SK-MEL-5 (cell line): ENCODE measurements at places on chromosomes 6 and 20.

GRCh38 chr6:152049502-152049901, 242.0 kb downstream of the ESR1 start:
- no peak for DNase-seq

DNA sequence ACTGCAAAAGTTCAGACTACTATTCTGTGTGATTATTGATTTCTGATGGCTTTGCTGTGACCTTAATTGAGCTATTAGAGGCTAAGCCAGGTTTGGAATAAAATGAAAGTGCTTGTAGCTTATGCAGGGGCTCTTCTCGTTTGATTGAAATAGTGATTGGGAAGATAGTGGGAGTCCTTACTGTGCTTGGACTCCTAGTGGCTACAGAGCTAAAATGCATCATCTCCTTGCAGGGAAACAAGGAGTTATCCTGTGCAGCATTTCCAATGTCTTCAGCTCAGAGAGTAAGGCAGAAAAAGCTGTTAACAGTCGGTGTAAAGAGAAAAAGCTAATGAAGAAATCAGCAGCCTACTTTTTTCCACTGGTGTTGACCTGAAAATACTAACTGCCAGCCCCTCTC, 173.5 kb downstream of the SLC35F1 start:
- peak; percentile 59 for DNase-seq

DNA sequence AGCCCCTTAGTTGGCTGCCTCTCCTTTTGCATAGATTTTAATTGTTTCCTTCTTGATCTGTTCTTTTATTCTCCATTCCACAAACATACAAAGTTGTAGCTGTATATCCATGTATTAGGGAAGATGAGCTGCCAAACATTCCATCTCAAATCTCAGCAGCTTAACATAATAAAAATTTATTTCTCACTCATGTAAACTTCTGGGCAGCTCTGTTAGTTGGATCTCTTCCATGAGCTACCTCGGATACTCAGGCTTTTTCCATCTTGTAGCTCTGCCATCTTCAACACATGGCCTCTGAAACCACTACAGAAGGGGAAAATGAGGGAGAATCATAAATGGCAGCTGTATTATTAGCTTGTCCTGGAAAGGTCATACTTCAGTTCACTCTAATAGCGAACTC, 149.4 kb upstream of the BMP2 start:
- DNase-seq: no peak

GRCh38 chr6:144193181-144193580, 42.9 kb downstream of the STX11 start:
- DNase-seq: no peak

GRCh38 chr6:108944707-108945680, 96.8 kb downstream of the ARMC2 start:
- DNase-seq: peak; percentile 17

GRCh38 chr6:125637207-125637606, 112.2 kb upstream of the HEY2 start:
- peak; percentile 92 for DNase-seq

- DNase-seq: no peak
Observed at GRCh38 chr6:90894285-90895130, 307.6 kb upstream of the MAP3K7 start.

DNA sequence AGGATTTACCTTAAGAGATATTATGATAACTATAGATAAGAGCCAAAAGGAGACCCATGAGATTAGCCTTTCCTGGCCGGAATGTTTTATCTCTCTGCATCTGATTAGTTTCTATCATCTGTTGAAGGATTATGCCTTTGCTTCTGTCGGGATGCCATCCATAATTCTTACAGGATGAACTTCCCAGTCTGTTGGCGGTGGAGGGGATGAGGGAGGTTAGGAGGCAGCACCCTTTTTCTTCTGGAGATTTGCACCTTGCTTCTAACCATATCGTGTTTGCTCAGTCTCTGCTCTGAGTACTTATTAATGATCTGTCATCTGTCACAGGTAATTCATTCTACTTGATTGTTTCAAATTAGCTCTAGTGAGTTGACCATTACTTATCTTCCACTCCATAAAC, 292.1 kb downstream of the KHDC1L start:
- DNase-seq: no peak

DNA sequence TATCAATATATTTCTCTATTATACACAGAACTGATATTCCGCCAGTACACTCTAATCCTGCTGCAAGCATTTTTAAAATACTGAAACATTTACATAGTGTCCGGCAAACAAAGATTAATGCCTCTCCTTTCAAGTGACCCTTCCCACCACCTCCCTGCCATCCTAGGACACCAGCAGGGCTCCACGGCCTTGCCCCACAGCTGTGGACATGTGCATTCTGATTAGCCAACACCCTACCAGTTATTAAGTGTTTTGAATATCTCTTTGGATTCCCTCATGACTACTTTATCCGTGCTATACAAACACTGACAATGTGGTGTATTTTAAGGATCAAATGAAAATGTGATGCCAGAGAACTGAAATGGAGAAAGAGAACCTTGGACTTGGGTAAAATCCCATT, 615.1 kb downstream of the KIF16B start:
- no peak for DNase-seq

- DNase-seq: no peak
Observed at GRCh38 chr6:53926505-53926904, 131.7 kb downstream of the LRRC1 start.

DNA sequence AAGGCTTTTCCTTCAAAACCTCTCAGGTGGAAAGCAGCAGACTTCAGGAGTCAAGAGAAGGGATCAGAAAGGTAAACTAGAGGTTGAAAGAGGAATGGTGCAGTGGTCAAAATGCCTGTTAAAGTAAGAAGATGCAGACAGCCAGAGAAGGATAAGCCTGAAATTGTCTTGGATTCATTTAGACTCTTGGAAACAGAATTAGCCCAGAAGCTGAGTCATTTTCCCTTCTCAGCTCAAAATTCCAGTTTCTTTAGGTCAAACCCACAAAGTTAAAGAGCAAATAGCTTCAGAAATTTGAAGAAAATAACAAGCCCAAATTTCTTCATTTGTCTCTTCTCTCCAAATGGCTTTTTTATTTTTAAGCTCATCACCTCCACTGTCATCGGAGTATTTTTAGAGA, 73.9 kb downstream of the DHX35 start:
- DNase-seq: no peak

- DNase-seq: no peak
Observed at GRCh38 chr6:17923401-17923863, 64.0 kb downstream of the KIF13A start.

DNA sequence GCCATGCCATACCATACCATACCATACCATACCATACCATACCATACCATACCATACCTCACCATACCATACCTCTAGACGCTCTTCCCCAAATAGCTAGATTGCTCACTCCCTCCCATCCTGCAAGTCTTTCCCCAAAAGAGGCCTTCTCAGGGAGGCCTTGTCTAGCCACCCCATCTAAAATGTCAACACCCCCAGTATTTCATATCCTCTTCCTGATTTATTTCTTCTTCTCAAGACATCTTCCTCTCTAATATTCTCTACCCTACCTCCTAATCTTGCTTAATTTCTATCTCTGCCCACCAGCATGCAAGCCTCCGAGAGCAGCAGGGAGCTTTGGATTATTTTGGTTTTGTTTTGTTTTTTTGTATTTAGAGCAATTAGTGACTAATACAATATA, 225.2 kb upstream of the RREB1 start:
- DNase-seq: no peak

- no peak for DNase-seq
Observed at GRCh38 chr6:131015630-131016263, 47.3 kb downstream of the EPB41L2 start.

GRCh38 chr6:156848533-156848932, 71.4 kb downstream of the ARID1B start:
- DNase-seq: peak; percentile 7

- DNase-seq: no peak
Observed at GRCh38 chr6:140203661-140204147, 829.3 kb upstream of the CITED2 start.

DNA sequence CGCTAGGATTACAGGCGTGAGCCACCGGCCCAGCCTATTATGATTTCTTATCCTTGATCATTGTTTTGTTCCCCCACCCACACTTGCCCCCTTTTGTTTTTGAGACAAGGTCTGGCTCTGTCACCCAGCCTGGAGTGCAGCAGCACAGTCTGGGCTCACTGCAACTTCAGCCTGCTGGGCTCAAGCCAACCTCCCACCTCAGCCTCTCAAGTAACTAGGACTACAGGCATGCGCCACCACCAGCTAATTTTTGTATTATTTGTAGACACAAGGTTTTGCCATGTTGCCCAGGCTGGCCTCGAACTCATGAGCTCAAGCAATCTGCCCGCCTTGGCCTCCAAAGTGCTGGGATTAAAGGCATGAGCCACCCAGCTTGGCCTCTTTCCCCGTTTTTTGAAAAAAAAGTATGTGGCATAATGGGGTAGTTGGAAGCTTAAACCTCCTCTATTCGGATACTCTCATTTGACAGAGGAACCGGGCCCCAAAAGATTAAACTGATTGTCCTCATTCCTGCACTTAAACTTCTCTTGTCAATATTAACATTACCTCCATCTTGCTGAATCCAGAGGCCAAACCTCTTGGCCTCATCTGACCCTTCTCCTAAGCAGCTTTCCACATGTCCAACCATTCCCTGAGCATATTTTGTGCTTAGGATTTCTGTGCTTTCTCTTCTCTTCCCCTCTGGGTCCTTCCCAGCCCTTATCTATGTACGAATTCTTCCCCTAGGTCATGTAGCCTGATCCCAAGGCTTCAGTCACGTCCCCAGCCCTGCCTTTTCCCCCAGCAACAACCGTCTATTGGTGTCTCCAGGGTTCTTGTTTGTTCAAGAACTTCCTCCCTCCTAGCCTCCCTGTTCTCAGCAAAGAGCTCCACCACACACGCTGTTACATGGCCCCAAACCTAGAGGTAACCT, 6.1 kb upstream of the EZR start:
- DNase-seq: no peak

DNA sequence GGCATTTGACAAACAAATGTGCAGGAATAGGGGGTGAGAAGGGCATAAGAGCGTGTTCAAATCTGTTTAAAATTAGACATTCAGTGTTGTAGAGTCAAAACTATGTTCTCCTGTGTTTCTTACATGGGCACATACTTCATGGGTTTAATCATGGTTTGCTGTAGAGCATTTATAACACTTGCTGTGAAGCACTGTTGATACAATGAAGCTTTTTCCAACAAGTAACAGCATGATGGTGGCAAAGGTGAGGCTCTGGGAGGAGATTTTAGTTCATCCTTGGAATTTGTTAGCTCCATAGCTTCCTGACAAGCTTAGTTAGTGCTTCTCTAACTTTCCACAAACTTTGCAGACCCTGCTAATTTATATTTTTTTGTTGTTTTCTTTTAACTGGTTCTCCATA, 900.7 kb downstream of the TFAP2A start:
- DNase-seq: no peak

GRCh38 chr6:24520929-24521546, 26.3 kb downstream of the ALDH5A1 start:
- DNase-seq: peak; percentile 78

GRCh38 chr6:39653612-39654011, 71.6 kb downstream of the KIF6 start:
- peak; percentile 81 for DNase-seq
